Activated naive CD4-positive, alpha-beta T cell treated with anti-CD3 and anti-CD28 coated beads for 36 hours (primary cell): ENCODE measurements at places on chromosomes 3 and 15.

- DNase-seq, result no peak
Observed at GRCh38 chr3:74614107-74614967, at the start of gene CNTN3. Gene CNTN3 (minus strand): TSS chr3:74614659. CDS start chr3:74521112, 93,547 bp downstream.

- no peak for DNase-seq
Observed at GRCh38 chr3:189685860-189686259, 54.7 kb downstream of the TP63 start.

GRCh38 chr3:9602620-9603019, 46.7 kb upstream of the MTMR14 start:
- no peak for DNase-seq

DNA sequence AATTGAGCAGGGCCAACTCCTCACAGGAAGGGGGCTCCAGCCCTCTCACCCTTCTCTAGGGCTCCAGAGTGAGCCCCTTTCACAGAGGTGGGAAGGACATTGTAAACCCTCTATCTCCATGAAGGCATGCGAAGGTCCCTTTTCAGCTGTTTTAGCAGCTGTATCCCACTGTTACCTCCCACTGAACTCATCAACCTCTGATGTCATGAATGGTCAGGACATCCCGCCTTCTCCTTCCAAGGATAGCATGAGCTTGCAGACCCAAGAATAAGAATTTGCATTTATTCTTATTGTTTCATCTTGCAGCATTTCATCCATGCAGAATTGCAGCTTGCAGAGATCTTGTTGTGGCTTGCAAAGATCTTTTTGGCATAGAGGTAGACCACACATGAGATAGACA, 24.3 kb upstream of the FGD5 start:
- no peak for DNase-seq

GRCh38 chr3:27749643-27750042, 27.5 kb upstream of the EOMES start:
- DNase-seq, result no peak

DNA sequence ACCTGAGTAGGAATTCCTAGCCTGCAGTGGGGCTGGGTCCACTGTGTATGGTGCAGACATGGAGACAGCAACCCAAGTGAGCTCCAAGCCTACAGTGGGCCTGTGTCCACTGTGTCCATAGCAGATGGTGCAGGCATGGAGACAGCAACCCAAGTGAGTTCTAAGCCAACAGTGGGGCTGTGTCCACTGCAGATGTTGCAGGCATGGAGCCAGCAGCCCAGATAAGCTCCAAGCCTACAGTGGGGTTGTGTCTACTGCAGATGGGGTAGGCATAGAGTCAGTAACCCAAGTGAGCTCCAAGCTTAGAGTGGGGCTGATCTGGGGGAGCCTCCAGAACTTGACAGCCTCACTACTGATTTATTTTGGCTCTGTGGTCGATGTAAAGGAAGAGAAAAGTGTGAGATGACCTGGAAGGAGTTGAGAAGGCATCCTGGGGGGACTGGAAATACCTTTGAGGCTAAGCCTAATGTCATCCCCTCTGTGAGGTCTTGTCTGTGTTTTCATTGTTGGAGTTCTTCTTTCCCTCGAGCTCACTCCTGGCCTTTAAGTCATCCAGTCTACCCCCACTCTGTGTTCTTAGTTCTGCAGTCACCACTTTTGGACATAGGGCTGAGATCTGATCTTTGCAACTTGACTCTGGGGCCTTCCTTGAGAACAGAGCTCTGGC, 22.4 kb upstream of the IL16 start:
- no peak for DNase-seq

GRCh38 chr15:33182926-33183325, 11.6 kb downstream of the FMN1 start:
- DNase-seq, result no peak

DNA sequence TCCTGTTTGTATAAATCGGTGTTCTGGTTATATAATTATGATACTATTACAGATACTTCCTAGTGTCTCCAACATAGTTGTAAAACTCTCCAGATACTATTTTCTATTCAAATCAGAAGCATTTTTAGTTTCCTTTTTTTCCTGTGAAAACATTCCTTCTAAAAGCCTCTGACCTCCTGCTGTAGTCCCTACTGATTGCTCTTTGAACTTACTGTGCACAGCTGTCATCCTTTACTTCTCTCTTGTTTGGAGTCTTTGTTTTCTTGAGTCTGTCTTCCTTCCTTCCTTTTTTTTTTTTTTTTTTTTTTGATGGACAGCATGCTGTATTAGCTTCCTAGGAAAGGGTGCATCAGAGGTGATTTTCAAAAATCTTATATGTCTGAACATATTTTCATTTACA, 28.9 kb downstream of the NR2C2 start:
- no peak for DNase-seq
